ENCODE measurements at places on chromosomes 6 and 20. TPM values are rescaled to one million over a fixed set of nuclear protein-coding genes. Genes with fewer than 3 reads are reported as not detected.

Gene SNAI1
- 1.3 TPM for total RNA-seq

Gene NKX2-4
- not detected for total RNA-seq

GRCh38 chr20:63750807-63751470 is 11.4 kb downstream of the SLC2A4RG start:
- H3K36me3 ChIP-seq = no peaks in the 10 kb centered on the region
- peaks cover 2% of the 10 kb centered on the region for H3K27me3 ChIP-seq
- no peak for DNase-seq
- H3K4me3 ChIP-seq = no peak overlapping the region

DNA sequence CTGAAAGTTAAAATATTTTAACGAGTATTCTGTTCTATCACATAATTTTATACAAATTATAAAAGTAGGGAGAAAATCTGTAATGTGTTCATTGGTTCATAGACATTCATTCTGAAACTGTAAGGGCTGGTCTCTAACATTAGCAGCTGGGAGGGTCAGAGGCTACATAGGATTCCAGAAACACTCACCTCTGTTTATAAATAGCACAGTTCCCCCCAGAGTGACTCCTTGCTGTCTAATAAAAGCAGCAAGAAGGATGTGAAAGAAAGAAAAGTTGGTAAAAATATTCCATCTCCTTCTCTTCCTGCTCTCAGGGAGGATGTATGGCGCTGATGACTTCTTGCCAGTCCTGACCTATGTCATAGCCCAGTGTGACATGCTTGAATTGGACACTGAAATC is 25.3 kb upstream of the NAA20 start:
- no peak overlapping the region for H3K4me3 ChIP-seq
- H3K4me1 ChIP-seq = peaks cover 21% of the 10 kb centered on the region
- no peaks in the 10 kb centered on the region for H3K27me3 ChIP-seq
- no peak for DNase-seq

Gene TINAG
- not detected for total RNA-seq

DNA sequence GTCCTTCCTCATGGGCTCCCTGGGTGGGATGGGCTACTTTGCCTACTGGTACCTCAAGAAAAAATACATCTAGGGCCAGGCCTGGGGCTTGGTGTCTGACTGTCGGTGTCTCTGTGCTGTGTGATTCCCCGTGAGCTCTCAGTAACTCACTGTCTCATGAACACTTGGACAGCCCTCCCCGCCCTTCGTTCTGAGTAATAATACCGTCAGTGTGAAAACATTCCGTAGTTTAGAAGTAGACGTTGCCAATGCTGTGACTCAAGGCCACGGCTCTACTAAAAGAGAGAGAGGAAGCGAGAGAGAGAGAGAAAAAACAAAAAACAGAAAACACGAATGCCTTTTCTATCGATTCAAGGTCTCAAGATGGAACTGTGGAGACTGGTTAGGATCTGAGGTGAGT is 31.8 kb downstream of the FITM2 start:
- peaks cover 60% of the 10 kb centered on the region for H3K4me1 ChIP-seq
- H3K27me3 ChIP-seq = no peaks in the 10 kb centered on the region
- no peak overlapping the region for H3K27ac ChIP-seq
- no peak overlapping the region for H3K4me3 ChIP-seq
- H3K36me3 ChIP-seq = no peaks in the 10 kb centered on the region

DNA sequence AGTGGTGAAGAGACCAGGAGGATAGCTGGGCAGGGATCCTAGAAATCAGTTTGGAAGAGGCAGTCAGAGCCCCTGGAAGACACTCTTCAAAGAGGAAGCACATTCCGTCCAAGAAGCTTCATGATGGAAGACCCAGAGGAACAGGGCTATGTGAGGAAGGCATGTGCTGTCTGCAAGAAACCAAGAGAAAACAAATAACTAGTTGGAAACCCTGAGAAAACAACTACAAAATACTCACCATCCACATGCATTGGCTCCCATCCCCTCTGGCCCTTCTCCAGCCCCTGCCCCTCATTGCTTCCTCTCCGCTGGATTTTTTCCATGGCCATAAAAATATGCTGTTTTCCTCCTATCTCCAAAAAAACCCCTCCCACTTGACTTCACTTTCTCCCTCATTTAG is 40.9 kb upstream of the SMOC2 start:
- peaks cover 34% of the 10 kb centered on the region for H3K27me3 ChIP-seq
- H3K36me3 ChIP-seq = no peaks in the 10 kb centered on the region
- DNase-seq = no peak
- H3K4me3 ChIP-seq = no peak overlapping the region
- H3K4me1 ChIP-seq = no peaks in the 10 kb centered on the region

- DNase-seq = no peak
- H3K27me3 ChIP-seq = no peaks in the 10 kb centered on the region
- H3K36me3 ChIP-seq = no peaks in the 10 kb centered on the region
- H3K4me3 ChIP-seq = no peak overlapping the region
Measured at GRCh38 chr6:141736104-141736503, 396.6 kb upstream of the GJE1 start.

GRCh38 chr6:32974541-32975308 is 6.3 kb downstream of the BRD2 start:
- DNase-seq = no peak
- H3K27ac ChIP-seq = no peak overlapping the region
- H3K27me3 ChIP-seq = peaks cover 4% of the 10 kb centered on the region
- H3K4me1 ChIP-seq = peaks cover 55% of the 10 kb centered on the region
- peaks cover 74% of the 10 kb centered on the region for H3K36me3 ChIP-seq

DNA sequence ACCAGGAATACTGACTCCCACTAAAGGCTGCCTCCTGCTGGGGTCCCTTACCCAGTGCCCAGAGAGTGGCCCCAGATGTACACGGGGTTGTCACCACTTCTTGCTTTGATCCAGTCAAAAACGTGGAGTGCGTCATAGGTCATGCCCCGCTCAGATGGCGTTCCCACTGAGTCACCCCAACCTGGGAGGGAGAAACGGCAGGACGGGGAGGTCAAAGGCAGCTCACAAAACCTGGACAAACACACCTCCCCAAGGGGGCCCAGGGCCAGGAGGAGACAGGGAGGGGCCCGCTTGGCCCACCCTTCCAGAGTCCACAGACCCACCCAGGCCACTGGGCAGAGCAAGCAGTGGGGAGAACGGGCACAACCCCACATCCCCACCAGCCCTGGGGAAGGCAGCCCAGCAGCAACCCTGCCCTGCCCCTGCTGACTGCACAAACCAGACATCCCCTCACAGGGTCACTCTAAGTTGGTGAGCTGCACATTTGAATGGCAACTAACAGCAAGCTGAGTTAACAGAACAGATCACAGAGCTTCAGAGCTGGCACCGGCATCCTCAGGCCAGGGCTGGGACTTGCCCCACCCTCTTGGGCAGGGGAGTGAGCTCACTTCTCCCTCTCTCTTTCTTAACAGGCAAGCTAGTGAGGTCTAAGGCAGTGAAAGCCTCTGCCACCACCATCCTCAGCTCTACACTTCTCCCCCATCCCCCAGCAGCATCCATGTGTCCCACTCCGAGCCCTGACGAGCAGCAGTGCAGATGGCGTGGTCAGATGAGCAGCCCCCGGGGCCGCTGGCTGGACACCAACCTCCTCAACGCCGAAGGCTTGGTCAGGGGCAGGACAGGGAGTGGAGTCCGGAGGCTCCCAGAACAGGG is 61.7 kb downstream of the PYGB start:
- H3K4me3 ChIP-seq = peak overlapping the region; percentile 69
- H3K4me1 ChIP-seq = peaks cover 51% of the 10 kb centered on the region
- DNase-seq = peak; percentile 82
- H3K27me3 ChIP-seq = no peaks in the 10 kb centered on the region
- H3K27ac ChIP-seq = peak overlapping the region; percentile 76

GRCh38 chr20:19697415-19697814 is 60.6 kb upstream of the RIN2 start:
- no peaks in the 10 kb centered on the region for H3K27me3 ChIP-seq
- DNase-seq = no peak
- no peak overlapping the region for H3K4me3 ChIP-seq
- H3K36me3 ChIP-seq = no peaks in the 10 kb centered on the region
- H3K27ac ChIP-seq = no peak overlapping the region

- H3K36me3 ChIP-seq = peaks cover 5% of the 10 kb centered on the region
- no peak overlapping the region for H3K4me3 ChIP-seq
- no peak overlapping the region for H3K27ac ChIP-seq
- no peaks in the 10 kb centered on the region for H3K27me3 ChIP-seq
Measured at GRCh38 chr6:149761438-149761837, 11.9 kb downstream of the PCMT1 start.

DNA sequence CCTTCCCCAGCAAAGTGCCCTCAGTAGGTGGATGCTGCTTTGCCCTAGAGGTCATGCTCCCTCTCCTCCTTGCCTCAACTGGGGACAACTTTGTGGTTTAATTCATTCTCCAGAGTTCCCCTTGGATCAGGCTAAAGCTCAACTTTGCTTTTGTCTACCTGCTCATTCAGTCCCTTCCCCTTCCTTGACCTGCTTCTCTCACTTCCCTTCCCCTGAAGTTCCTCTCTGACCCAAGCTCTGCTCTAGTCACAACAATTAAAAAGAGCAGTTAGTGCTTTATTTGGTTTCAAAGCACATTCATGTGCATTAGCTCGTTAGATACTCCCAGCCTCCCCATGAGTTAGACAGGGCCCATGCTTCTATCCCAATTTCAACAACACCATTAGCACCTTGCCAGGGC is 71.3 kb downstream of the DZANK1 start:
- H3K4me1 ChIP-seq = no peaks in the 10 kb centered on the region
- no peaks in the 10 kb centered on the region for H3K27me3 ChIP-seq
- no peaks in the 10 kb centered on the region for H3K36me3 ChIP-seq
- DNase-seq = no peak
- H3K4me3 ChIP-seq = no peak overlapping the region
- H3K27ac ChIP-seq = no peak overlapping the region

DNA sequence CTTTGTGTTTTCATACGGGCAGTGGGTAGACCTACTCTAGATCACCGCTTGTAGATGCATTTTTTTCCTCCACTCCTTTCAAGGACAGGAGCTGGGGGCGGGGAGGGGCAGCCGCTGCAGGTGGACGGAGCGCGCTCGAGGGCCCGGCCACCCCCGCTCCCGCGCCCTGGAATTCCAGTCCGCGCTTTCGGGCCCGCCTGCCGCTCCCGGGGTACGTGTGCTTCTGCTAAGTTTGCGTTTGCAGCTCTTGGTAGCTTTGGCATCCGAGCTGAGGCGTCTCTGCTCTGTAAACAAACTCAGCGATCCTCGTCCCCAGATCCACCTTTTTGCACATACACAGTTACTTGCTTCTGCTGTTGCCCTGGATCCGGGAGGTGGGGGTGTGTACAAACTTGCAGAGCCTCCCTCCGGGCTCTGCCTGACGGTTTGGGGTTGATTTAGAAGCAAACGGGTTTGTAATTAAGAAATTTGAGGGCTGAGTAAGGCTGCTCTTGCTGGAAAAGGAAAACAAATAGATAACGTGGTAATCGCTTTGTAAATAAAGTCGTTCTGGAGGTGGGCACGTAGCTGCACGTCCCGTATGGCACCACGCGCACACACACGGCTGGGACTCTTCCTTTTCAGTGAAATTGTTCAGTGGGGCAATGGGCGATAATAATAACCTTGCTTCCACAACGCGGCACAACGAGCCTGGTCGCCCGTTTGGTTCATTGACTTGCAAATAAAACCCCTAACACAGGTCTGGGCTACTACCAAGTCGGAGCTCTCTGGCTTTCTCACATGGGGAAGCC is 973 bp upstream of the CITED2 start:
- no peaks in the 10 kb centered on the region for H3K27me3 ChIP-seq
- peak; percentile 96 for DNase-seq
- H3K4me1 ChIP-seq = peaks cover 61% of the 10 kb centered on the region
- peak overlapping the region; percentile 93 for H3K27ac ChIP-seq

Measured in HepG2 (cell line).